Activated CD4-positive, alpha-beta memory T cell treated with anti-CD3 and anti-CD28 coated beads, Interleukin-2, amount 10 ng/mL, durations not matched to agents 7 days and 5 days (primary cell): ENCODE measurements at places on chromosomes 4 and X.
A peak's percentile ranks its signal among the peaks of the same experiment; 100 is the strongest.

DNA sequence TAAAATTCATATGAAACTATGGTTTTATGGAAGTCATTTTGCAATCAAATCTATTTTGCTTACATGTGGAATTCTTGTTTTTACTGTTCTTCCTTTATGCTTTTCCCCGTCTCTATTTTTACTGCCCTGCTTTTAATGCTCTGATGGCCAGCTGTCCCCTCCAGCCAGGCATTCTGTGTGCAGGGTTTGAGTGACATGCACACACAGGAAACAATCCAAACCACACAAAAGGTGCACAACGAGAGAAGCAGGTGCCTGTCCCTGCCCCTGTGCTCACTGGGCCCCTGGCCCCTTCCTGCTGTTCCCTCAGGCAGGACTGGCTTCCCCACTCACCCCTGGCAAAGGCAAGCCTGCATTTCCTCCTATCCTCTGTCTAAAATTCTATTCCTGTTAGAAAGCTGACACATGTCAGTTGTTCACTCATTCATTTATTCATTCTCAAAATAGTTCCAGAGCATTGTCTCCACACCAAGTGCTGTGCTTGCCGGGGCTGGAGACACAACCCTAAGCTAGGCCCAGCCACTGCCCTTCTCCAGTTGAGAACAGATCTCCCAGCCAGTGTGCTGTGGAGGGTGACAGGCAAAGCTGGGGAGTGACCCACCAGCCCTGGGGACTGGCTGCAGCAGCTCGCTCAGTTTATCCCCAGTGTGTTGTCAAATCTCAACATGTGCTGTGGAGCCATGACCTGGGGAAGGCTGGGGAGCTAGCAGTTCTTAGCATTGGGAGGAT lies 346.3 kb downstream of the FBXW7 start:
- no peak for DNase-seq

DNA sequence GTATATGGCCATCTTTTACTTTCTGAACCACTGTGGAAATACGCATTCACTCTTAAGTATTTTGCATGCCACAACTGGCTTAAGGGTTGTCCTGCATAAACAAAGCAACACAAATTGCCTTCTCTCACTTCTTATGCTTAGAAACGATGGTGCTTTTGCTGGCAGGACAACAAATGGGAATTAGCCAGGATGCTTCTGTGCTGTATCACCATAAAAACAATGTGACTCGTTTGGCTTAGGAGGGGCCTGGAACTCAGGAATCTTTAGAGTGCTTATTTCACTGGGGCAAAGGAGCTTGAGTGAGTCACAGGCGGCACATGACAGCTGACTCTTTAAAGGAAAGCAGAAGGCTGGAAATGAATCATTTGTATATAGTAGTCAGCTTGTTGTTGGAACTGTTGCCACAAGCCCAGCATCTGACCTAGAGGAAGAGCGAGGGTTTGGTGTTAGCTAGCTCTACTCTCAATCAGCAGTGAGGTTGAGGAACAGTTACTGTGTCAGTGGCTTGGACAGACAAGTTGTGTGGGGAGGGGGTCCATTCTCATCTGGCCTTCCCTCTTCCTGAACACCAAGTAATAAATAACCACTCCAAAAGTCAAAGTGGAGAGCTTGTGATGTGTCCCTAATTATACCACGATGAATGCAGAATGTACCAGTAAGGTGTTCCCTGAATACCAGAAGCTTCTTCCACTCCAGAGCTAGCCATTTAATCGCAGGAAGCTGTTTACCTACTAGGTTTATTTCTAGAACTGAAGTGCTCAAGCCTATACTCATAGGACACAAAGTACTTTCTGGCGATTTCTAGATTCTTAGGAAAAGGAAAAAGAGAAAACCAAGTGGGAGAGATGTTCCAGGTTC lies 293.1 kb downstream of the CAMK2D start:
- DNase-seq = peak; percentile 36

GRCh38 chrX:14038375-14039085 lies 8.8 kb upstream of the GEMIN8 start:
- no peak for DNase-seq

DNA sequence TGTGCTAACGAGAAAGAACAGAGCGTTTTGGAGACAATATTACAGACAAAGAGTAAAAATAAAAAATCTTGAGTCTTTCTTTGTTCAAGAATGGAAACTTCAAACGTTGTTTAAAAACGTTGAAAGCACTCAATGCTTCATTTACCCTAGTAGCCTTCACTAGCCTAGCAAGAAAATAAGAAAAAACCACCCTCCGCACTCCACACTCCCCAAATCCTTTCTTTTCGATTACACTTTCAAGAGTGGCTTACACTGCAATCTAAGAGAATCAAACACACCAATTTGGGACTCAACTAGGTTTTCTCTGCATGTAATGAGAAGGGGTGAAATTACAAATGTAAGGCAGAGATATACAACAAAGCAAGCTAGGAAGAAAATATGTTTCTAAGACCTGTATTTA lies 4.7 kb downstream of the TMSB4X start:
- DNase-seq = no peak

GRCh38 chr4:77006753-77007353 lies 57.3 kb downstream of the SEPTIN11 start:
- no peak for DNase-seq

GRCh38 chr4:126753592-126753991 lies 879.2 kb upstream of the INTU start:
- DNase-seq = no peak

DNA sequence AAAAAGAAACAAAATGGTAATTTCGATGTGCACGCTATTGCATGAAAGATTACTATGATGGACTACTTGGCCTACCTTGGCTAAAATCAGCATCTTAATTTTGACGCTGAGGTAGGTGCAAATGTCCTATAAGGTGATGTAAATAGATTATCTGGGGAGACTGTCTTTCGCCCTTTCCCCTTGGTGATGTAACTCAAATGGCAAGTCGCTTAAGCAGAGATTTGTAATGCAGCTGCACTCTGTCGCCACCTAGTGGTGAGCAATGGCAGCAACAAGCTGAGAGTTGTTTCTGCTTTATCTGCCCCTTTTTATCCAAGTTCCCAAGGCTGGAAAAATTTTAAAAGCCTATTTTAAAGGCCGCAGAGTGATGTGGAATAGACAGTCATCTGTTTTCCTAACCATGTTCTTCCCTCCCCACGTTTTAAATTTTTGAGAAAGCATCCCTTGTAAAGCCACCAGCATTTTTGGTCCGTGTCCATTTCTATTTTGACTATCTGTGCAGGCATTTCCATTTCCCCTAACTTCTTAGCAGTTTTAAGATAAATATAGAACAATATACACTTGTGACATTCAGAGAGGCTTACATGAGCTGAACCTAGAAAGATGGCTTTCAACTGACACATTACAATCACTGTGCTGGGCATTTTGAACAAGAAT lies 62.4 kb upstream of the PDLIM3 start:
- DNase-seq = peak; percentile 65

DNA sequence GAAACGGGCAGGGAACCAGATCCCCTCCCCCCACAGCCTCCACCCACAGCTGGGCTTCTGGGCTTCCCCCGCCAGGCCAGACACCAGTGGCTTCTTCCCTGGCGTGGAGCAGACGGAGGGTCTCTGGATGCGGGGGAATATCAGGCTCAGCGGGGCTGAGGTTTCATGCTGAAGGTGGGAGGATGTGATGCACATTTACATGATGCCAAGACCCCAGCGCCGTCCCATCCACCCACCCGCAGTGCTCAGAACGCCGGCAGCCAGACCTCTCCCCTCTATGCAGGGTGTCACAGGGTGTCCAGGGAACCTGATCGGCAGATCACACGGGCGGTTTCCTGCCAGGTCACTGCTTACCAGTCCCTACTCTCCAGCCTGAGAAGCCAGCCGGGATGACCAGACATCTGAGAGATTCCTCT lies 12.8 kb upstream of the TNIP2 start:
- DNase-seq = no peak
